Central memory CD4-positive, alpha-beta T cell (primary cell): ENCODE measurements at places on chromosomes 4 and X.

DNA sequence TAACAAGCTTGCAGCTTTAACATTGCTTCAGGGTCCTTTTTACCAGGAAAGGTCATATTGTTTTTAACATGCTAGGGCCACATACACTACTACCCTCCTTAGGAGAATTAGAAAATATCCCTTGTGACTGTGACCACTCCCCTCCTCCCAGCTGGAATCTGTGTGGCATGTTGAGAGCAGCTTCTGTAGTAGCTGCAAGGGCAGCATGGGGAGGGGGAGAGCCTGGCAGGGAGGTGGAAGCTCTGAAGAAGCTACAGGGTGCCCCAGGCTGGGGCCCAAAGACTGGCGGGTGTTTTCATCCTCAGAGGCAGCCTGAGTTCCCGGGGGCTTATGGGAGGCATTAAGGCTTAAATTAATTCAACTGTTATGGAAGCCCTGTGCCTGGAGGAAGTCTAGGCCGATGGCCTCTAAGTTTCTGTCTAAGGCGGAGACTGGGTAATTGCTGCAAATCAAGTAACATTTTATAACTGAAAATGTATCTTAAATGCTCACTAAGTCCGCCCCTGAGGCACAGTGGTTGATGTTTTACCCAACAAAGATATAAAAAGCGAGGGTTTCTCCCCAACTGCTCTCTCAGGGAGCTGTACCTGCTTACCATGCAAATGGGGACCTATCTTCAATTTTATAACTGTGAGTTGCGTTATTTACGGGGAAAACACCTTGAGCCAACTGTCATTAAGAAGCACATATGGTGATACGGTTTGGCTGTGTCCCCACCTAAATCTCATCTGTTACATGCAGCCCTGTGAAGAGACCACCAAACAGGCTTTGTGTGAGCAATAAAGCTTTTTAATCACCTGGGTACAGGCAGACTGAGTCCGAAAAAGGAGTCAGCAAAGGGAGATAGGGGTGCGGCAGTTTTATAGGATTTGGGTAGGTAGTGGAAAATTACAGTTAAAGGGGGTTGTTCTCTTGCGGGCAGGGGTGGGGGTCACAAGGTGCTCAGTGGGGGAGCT lies 37.4 kb upstream of the STS start:
- DNase-seq: no peak

GRCh38 chrX:70336767-70337166 lies 46.9 kb downstream of the KIF4A start:
- no peak for DNase-seq

DNA sequence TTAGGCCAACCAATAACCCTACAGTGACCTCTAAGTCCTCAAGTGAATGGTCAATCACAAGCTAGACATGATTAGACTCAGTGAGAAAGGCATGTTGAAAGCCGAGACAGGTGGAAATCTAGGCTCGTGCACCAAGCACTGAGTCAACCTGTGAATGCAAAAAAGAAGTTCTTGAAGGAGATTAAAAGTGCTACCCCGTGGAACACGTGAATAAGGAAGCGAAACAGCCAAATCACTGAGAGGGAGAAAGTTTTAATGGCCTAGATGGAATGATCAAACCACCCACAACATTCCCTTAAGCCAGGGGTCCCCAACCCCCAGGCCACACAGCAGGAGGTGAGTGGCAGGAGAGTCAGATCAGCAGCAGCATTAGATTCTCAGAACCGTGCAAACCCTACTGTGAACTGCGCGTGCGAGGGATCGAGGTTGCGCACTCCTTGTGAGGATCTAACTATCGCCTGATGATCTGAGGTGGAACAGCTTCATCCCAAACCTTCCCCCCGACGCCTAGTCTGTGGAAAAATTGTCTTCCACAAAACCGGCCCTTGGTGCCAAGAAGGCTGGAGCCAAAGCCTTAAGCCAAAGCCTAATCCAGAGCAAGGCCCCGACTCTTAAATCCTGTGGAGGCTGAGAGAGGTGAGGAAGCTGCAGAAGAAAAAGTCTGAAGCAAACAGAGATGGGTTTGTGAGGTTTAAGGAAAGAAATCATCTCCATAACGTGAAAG lies 19.5 kb upstream of the PDE6B start:
- DNase-seq: no peak

GRCh38 chr4:147958057-147958456 lies 226.2 kb downstream of the ARHGAP10 start:
- DNase-seq: no peak

- DNase-seq: no peak
These were observed 105.0 kb downstream of the SLC2A9 start for GRCh38 chr4:9916346-9916745.

- no peak for DNase-seq
These were observed 53.4 kb upstream of the COL25A1 start for GRCh38 chr4:109355835-109356234.

GRCh38 chr4:29853833-29854232 lies 866.3 kb upstream of the PCDH7 start:
- DNase-seq: no peak
